ENCODE measurements at places on chromosomes 1 and 21. TPM values are rescaled to one million over a fixed set of nuclear protein-coding genes. Genes with fewer than 3 reads are reported as not detected.

Gene C1QTNF12
- total RNA-seq, result 3.3 TPM

DNA sequence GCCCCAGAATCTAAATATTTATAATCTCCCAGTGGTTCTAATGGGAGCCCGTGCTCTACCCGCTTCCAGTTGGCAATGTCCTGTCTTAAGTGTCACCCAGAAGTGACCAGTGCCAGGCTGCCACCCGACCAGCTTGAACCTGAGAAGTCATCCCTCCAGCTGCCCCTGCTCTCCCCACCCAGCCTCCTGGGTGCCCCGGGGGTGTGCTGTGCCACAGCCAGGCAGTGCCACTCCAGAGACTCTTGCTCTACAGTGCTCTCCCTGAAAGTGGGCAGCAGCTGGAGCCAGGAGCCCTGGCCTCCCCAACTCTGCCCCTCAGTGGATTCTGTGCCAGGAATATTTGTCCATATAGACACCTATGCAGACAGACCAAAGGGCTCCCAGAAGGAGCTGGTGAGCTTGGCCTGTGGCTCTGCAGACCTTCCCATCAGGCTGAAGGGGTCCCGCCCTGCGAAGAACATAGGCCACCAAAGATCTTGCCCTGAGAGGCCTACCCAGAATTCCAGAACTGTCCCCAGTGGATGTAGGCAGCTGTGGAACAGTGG lies 9.0 kb upstream of the EPS8L3 start:
- peak; percentile 40 for DNase-seq

DNA sequence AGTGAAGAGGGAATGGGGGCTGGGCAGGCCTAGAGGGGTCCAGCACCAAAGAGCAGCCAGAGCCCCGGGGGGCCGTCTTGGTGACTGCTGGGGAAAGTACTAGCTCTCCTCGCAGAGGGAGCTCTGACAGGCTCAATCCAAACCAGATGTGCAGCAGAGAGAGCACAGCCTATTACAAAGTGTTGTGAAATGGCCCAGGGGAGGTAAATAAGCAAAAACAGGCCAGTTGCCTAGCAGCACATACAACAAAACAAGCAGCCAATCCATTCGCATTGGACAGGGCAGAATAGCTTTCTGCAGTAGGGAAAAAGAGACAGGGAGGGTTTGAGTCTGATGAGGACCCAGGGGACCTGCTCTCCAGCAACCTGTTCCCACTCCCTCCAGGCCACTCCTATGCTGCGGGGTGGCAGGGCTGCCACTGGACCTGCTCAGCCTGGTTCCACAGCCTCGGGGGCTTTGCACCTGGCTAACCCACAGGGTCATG lies 239.6 kb upstream of the FGGY start:
- peak; percentile 88 for DNase-seq

Gene KMO
- 0.26 TPM for total RNA-seq

Gene LRRN2
- 5.5 TPM for total RNA-seq

Gene CNKSR1
- total RNA-seq, result 2.9 TPM

Gene ATP1A4
- total RNA-seq, result not detected

DNA sequence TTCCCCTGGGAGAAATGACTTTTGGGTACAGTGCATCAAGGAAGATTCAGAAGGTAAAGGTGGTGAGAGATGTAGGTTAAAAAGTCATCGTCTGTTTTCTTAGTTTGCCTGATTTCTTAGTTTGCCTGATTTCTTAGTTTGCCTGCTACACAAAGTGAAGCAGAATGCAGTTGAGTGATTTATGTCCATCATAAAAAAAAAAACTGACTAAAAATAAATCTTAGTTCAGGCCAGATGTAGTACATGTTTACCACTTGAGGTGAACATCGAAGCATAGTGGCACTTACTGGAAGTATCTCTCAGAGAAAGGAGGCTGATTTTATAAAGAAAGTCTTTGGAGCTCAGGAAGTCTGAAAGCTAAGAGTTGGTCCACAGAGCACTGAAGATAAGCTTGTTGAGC lies 79.5 kb downstream of the LRRC8D start:
- DNase-seq, result no peak

Gene DIRAS3
- total RNA-seq, result 75.0 TPM

- DNase-seq, result no peak
Measured at GRCh38 chr1:59520194-59520593, 223.3 kb downstream of the FGGY start.

DNA sequence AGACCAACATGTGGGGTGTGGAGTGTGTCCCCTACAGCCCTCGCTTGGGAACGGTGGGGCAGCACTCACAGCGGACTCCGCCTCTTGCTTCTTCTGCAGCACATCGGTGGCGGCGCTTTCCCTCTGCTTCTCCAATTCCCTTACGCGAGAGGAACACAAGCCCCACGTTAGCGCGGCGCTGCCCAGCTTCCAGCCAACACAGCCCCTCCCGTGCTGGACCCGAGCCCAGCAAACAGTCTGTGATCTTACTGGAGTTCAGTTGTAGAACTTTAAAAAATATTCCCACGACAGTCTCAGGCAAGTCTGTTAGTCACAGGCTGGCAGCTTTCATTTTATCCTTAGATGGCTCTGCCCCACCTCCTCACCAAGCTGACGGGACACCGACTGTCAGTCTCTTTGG lies 13.6 kb downstream of the THAP3 start:
- peak; percentile 92 for DNase-seq

DNA sequence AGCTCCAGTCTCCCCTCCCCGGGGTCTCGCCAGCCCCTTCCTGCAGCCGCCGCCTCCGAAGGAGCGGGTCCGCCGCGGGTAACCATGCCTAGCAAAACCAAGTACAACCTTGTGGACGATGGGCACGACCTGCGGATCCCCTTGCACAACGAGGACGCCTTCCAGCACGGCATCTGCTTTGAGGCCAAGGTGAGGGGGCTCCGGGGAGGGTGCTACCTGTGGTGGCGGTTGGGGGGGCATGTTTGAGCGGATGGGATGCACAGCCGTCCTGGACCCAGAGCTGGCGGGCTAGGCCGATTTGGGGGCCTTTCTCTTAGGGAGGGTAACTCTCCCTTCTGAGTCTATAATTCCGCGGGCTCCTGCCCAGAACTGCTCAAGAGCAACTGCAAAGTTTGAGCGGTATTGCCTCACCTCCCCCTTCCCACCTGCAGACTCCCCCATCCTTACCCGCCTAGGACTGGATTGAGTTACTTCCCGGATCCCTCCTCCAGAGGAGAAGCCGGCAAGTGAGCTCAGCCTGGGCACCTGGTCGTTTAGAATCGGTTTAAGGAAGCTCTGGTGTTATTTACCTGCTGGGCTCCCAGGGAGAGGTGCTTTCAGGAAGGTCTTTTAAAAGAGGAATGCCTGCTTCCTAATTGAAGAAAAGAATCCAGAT lies 730 bp downstream of the NOS1AP start:
- no peak for DNase-seq

- peak; percentile 44 for DNase-seq
Measured at GRCh38 chr1:31155216-31155806, 84.4 kb downstream of the NKAIN1 start.

GRCh38 chr21:43926196-43926595 lies 61.2 kb downstream of the AGPAT3 start:
- no peak for DNase-seq

- no peak for DNase-seq
Measured at GRCh38 chr1:226447932-226448665, 40.2 kb upstream of the PARP1 start.

DNA sequence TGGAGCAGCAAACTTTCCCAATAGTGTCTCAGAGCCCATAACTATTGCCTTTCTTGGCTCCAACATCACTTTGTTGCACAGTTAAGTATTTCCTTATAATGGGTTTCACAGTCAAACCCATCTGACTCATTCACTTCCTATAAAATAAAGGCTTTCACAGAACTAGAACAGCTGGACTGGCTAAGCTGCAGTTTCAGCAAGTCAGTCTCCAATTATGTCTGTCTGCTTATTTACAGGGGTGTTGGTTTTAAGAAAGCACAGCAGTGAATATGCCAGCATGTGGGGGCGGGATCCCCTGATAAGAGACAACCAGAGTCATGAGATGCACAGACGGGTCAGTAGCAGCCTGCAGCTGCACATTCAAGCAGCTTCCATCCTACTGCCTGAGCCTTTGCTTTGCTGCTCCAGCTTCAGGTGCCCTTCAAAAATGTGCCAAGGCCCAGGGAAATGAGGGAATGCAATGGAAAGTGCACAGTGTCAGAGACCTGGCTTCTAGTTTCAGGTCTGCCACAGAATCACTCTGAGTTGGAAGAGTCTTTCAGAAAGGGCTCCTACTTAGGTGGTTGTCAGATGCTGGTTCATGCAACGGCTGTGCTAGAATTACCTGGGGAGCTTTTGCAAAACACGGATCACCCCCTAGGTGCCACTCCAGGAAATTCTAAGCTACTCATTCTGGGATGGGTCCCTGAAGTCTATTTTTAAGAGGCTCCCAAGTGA lies 24.8 kb downstream of the RNF19B start:
- DNase-seq, result peak; percentile 30
